Esophagus squamous epithelium (tissue), 5 donors: ENCODE measurements at places on chromosomes 16 and 17.

DNA sequence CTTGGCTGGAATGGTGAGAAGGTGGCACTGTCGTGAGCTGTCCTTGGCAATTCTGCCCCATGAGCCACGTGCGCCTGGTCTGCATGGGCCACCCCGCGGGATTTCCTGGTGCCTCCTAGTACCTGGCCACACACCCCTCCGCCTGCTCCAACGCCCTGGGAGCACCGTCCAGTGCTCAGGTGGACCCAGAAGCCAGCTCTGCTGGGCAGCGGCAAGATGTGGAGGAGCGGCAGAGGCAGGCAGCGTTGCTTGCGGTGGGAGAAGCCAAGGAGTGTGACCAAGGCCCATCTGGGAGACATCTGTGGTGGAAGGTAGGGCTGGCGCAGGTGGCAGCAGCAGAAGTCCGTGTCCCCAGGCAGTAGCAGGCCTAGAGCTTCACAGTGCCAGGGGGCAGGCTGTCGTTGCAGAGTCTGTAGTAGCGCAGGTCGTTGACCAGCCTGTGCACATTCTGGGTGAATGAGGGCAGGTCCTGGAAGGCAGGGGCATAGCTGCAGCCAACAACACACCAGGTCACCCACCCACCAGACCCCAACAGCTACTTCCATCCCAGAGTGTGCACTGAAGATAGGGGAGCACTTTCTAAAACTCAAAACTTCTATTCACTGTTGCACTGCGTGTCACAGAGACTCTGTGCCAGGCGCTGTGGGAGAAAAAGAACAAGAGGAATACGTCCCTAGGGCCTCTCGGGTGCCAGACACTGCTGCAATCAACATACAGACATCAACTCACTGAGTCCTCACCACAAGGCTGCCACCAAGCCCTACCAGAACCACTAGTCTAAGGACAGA is 34.9 kb upstream of the GSG1L start:
- DNase-seq: no peak

DNA sequence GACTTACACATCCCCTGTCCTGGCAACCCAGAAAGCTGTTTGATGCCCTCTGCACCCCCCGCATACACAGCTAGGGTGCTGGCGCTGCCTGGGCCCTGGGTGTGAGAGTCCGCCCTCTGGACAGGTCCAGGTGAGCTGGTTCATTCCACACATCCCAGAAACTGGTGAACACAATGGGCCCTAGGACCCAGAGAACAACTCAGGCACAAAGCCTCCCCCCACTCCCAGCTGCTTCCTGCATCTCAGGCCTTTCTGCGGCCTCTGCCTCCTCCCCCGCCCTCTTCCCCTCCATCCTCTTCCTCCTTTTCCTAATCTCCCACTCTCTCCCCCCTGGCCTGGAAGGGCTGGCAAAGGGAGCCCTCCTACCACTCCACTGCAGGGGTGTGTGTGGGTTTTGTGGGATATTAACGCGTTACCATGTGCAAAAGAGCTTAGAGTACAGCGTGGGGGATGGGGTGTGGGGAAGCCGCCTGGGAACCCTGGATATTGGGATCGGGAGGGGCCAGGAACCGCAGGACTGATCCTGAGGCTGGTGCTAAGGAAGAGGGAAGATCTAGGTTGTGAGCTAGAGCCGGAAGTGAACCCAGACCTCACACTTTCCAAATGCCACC is 1.6 kb upstream of the PPP1R9B start:
- peak; percentile 46 for DNase-seq

DNA sequence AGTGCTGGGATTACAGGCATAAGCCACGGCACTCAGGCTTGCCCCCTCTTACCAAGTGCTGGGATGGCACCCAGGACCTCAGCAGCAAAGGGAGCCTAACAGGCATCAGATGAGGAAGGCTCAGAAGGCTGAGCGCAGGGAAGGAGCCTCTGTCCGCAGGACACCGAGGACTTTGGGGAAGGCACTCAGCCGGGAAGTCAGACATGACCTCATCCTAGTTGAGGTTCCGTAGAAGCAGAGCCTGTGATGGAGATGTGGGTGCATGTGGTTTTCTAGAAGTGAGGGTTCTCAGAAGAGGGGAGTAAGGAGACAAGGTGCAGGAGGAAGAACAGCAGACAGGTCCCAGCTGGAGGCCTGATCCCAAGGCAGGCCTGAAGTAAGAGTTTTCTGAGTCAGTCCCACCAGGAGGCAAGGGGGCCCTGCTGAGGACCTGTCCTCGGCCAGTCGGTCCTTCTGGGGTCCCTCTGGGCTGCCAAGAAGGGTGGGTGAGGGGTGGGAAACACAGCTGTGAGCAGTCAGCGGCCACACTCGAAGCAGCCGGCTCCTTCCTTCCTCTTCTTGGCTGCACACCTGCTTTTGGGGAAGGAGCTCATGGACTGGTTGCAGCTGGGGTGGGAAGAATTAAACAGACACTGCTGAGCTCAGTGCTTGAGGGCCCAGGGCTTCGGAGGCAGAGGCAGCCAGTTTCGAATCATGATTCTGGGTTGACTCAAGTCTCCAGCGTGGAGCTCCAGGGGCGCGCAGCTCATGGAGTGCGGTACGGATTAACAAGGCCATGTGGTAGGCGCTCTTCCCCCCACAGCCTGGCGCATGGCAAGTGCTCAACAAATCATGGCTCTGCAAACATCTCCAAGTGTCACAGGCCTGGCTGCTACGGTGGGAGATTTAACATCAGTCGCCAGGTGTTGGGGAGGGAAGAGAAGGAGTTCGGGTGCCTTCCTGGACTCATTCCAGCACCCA is 38.9 kb upstream of the SNN start:
- DNase-seq: no peak

DNA sequence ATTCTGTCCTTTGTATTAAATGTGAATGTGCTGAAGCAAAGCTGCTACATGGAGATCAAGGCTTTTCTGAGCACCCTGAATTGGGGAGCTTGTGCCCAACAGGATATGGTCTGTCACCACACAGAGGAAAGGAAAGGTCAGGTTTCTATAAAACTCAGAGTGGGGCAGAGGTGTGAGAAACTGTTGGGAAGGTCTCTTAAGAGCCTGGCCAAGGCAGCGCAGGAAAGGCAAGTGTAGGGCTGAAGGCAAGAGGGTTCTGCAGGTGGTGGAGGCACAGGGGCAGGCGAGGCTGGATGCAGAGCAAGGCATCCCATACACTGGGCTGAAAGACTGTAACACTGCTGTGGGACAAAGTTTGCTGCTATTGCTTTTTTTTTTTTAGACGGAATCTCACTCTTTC is 8.1 kb downstream of the COX6A2 start:
- DNase-seq: no peak

- no peak for DNase-seq
Measured at GRCh38 chr16:50505714-50506542, 42.3 kb upstream of the NKD1 start.

GRCh38 chr17:73133911-73134649 is 30.7 kb upstream of the SSTR2 start:
- DNase-seq: no peak

DNA sequence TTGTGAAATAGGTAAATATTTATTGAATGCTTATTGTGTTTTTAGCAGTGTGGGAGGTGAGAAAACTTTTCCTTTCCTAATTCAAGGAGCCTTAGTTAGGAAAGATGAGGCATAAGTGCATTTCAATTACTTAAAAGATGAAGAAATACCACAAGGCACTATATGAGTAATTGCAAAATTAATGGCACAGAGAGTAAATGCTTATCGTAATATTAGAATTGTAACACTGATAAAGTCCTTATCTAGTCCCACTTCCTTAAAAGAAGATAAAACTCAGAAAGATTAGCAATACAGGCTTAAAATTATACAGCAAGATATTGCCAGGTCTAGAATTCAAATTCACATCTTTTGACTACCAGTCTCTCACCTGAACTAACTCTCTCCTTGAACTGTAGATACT is 232.6 kb upstream of the TBX2 start:
- DNase-seq: no peak

DNA sequence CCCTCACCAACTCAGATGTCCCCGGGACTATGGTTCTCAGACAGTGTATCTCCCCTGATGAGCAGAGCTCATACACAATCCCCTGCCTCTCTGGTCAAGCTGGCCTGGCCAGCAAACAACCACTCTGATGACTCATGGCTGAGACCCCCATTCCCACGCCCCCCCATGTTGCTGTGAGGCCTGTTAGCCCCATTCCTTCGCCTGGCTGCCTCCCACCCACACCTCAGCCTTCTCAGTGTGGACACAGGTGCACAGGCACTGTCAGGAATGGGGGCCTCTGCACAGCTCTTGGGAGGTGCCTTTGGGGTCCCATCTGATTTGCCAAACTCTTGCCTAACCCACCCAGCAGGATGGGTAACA is 80.2 kb downstream of the CNGB1 start:
- no peak for DNase-seq

- DNase-seq: no peak
Measured at GRCh38 chr17:65442691-65443090, 118.8 kb downstream of the AXIN2 start.

GRCh38 chr16:14452066-14452465 is 178.0 kb downstream of the PARN start:
- no peak for DNase-seq

DNA sequence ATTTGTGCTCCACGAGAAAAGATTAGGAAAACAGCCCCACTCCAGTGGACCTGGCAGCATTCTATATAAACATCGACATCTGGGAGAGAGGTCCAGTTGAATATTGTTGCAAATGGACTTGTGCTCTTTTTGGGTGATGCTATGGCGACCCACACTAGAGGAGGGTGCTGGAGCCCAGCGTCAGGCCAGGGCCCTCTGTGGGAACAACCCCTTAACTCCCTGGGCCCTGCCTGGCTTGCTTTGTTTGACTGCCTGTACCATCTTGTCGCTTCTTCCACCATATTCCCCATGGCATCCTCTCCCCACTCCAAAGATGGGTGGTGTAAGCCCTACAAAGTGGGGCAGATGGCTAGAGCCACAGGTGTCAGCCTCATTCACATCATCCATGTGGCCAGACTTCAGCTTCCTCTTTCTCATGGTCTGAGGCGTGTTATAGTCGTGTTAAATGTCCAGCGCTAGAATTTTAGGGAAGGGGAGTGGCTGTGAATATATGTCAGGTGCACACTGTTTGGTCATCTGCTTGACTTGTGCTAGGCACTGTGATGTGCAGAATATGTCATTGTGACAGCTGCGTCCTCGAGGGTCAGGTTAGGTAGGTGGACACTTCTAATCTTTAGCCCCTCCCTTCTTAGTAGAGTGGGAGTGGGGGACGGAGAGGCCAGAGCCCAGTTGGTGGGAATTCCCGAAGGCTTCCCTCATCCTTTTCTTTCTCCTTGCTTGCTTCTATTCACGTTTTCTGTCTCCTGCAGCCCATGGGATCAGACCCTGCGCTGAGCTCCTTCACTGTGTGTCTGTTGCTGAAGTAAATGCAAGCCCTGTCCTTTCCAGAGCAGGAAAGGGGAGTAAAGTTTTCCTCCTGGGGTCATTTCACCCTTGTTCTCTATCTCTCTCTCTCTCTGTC is 49.8 kb downstream of the MPRIP start:
- DNase-seq: no peak

DNA sequence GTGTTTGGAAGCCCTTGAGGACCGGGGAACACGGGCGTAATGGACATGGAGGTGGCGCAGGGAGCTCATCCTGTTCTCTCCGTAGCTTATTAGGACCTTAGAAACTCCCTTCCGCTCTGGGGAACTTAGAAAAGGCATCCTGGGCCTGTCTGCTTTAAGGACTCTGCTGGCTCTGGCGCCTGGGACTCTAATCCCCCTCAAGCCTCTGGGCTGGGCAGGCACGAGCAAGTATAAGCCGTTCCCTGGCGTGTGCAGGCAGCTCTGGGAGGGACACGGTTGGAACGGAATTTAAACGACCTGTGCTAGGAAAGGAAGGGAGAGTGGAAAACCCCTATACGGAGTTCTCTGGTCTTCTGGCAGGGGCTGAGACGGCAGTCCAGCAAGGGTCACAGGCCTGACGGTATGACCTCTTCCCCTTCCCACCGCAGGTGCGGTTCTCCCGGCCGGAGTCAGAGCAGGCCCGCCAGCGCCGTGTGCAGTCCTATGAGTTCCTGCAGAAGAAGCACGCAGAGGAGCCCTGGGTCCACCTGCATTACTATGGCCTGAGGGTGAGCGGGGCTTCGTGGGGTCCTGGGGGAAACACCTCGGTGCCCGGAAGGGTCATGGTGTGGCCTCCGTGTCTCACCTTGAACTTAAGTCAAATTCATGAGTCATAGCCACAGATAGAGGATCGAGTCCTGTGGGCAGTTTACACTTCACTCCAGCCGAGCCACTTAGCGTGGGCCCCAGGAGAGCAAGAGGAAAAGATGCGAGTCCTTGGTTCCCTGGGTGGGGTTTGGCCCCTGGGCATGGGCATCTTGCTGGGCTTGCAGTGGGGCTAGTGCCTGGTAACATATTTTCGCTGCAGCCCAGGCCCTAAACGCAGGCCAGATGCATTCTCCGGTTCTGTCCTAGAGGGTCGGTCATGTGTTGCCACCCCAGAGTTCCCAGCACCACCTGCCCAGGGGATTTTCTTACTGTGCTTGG is 17.7 kb downstream of the POLR3E start:
- no peak for DNase-seq

GRCh38 chr16:82589407-82589806 is 37.4 kb upstream of the CDH13 start:
- DNase-seq: no peak

GRCh38 chr17:1031711-1032110 is 34.8 kb downstream of the TIMM22 start:
- DNase-seq: no peak

DNA sequence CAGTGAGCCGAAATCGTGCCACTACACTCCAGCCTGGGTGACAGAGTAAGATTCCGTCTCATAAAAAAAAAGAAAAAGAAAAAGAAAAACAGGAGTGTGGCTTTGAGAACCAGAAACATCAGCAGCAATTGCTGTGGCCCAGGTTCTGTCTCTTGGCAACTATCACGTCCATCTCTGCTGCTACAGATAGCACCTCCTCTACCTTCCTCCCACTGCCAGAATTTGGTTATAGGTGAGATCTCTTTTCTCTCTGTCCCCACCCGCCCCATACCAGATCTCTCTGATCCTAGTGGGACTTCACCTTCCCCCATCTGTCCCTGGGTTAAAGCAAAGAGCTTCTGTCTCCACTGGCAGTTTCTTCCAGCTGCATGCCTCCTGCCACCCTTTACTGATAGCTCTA is 3.1 kb downstream of the TLCD2 start:
- DNase-seq: no peak

DNA sequence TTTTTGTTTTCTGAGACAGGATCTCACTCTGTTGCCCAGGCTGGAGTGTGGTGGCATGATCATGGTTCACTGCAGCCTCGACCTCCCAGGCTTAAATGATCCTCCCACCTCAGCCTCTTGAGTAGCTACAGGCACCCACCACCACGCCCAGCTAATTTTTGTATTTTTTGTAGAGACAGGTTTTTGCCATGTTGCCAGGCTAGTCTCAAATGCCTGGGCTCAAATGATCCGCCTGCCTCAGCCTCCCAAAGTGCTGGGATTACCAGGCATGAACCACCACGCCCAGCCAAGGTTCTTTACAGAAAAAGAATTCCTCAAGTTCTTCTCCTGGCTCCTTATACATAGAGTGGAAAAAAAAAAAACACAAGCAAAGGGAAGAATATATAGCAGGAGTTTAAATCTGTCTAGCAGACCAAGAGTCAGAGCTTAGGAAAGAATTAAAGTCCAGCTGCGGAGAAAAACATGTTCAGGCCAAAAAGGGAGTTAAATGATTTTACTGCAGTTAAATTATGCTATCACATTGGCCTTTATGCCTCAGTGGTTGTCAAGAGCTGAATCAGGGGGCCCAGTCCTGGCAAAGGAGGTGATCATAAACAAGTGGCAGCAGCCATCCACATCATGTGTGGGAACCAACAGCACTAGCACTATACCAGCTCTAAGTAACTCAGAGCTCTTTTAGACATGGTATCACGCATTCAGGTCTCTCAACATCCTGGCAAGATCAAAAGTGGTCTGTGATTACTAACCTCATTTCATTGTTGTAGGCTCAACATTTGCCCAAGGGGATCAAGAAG is 39.3 kb downstream of the LIG3 start:
- no peak for DNase-seq

GRCh38 chr16:47731252-47731651 is 270.1 kb downstream of the PHKB start:
- no peak for DNase-seq
